ENCODE measurements at places on chromosomes 12 and 14.
A peak's percentile ranks its signal among the peaks of the same experiment; 100 is the strongest.

- no peak for DNase-seq
These were observed 40.3 kb downstream of the CFAP251 start for GRCh38 chr12:121958541-121959240.

DNA sequence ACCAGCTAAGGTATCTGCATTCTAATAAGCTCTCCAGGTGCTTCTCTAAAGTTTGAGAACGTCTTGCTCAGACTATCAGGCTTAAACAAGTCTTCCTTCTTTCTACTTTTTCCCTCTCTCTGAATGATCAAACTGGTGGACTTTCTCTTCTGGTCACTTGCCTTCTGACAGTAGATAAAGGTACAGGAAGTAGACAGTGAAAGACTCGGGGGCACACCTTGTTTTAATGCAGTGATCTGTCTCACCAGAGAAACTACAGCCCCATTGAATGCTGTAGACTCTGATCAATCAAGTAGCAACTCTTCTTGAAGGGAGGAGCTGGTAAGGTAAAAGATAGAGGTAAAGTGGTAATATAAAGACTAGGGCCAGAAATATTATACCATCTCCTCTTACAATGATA is 48.1 kb upstream of the ATXN7L3B start:
- DNase-seq = no peak

GRCh38 chr14:31932675-31933074 is 144.4 kb upstream of the ARHGAP5 start:
- DNase-seq = no peak

GRCh38 chr14:69685218-69685616 is 73.8 kb downstream of the SUSD6 start:
- DNase-seq = peak; percentile 10

- no peak for DNase-seq
These were observed 9.6 kb upstream of the HSPB8 start for GRCh38 chr12:119169150-119169549.

All from stimulated activated CD8-positive, alpha-beta memory T cell treated with anti-CD3 and anti-CD28 coated beads, Interleukin-7, amount 100 ng/mL, for 1 hour (primary cell).